ENCODE measurements at places on chromosomes 5 and 9.

GRCh38 chr5:34555699-34556508, 100.2 kb upstream of the RAI14 start:
- no peak for DNase-seq

DNA sequence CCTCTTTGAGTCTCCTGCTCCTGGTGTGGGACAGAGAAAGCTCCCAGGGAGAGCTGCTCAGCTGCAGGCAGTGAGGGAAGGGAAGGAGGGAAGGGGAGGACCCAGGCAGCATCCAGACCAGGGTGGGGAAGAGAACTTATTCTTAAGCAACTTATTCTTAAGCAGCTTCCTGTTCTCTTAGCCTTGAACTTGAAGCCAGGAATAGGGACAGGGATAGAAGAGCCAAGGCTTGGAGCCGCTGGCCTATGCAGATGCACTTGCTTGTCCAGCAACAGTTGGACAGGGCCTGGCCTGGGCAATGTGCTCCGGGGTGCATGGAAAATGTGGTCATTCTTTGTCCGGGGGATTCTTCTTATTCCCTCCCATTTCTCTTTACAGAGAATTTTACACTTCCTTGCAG, 31.4 kb upstream of the SPTLC1 start:
- DNase-seq: no peak

DNA sequence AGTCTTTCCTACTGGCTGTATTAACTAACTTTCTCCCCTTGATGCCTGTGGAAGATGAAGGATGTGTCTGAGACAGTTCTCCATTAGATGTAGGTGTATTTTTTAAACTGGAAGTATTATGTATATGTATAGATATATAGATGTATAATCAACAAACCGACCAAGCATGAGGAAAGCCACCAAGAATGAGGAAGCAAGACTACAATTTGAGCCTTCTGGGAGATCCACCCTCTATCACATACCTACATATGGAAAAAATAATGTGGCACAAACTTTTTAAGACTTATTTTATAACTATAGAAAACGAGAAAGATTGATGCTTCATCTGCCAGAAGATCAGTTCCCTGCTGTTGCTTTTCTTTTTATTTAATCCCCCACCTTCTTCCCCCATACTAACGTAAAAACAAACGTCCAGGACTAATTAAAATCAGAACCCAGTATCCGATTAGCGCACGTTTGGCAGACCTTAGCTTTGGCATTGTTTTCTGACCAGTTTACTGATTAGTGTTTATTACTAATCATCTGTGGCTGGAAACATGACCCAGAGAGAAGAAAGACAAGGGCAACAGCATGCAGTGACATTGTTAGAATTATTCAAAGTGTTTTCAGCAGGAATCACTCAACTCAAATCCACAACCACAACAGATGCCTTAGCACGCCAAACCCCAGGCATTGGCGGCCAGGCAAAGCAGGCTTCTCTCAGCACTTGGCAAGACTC, 490.2 kb downstream of the EBF1 start:
- DNase-seq: no peak

GRCh38 chr5:172048539-172049101, 42.2 kb upstream of the FBXW11 start:
- no peak for DNase-seq

DNA sequence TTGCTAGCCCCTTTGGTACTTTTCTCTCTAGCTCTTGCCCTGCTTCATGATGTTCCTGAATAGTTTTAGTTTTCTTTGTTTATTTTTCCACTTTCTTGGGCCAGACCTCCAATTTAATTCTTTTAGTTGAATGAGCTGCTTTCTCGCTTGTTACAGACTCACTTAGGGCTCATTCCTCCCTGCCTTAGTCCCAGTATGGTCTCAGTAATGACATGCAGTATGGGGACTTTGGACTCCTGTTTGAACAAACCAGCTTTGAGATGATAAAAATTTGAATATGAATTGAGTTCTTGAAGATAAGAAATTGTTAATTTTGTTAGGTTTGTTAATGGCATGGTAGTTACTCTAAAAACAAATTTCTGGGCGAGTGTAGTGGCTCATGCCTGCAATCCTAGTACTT, 284.8 kb upstream of the DMRT1 start:
- no peak for DNase-seq

DNA sequence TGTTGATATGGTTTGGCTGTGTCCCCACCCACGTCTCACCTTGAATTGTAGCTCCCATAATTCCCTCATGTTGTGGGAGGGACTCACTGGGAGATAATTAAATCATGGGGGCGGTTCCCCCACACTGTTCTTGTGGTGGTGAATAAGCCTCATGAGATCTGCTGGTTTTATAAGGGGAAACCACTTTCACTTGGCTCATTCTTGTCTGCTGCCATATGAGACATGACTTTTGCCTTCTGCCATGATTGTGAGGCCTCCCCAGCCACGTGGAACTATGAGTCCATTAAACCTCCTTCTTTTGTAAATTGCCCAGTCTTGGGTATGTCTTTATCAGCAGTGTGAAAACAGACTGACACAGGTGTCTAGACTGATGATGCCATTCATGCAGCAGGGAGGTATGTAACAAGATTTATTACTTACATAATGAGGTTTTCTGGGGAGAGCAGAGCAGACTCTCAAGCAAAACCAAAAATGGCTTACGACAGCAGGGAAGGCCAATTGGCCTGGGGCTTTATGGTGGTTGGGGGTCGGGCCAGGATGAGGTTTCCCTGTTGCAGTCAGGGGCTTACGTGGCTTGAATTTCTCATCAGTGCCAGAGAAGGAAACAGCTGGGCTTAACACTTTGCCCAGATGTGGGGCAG, 9.5 kb upstream of the COMMD10 start:
- DNase-seq: no peak
